Skeletal muscle tissue (tissue), 5 donors: ENCODE measurements at places on chromosomes 2 and 18. TPM values are rescaled to one million over a fixed set of nuclear protein-coding genes. Genes with fewer than 3 reads are reported as not detected.

The ACOXL gene
- total RNA-seq = not detected

The ZNF532 gene
- 69.4 TPM for total RNA-seq

The AQP4 gene
- total RNA-seq = 4.2 TPM

The TUBA3E gene
- not detected for total RNA-seq

The ADAM23 gene
- total RNA-seq = 3.7 TPM

The UPP2 gene
- not detected for total RNA-seq

The ABCB11 gene
- total RNA-seq = not detected

The PROKR1 gene
- total RNA-seq = 0.52 TPM

The GMCL1 gene
- 7.8 TPM for total RNA-seq

The ANKRD29 gene
- 3.7 TPM for total RNA-seq

The DIPK1C gene
- 5.2 TPM for total RNA-seq

The BIRC6 gene
- 216 TPM for total RNA-seq

The TMEM247 gene
- total RNA-seq = not detected

The DSEL gene
- 15.7 TPM for total RNA-seq

The CETN1 gene
- not detected for total RNA-seq

The CDKL4 gene
- total RNA-seq = 4.2 TPM

The BMP10 gene
- total RNA-seq = not detected

The CHMP1B gene
- 29.2 TPM for total RNA-seq
